ENCODE measurements at places on chromosomes 2 and 18. TPM values are rescaled to one million over a fixed set of nuclear protein-coding genes. Genes with fewer than 3 reads are reported as not detected.

Gene NRP2
- 419 TPM for total RNA-seq

Gene OTOS
- total RNA-seq, result not detected

Gene SMYD1
- not detected for total RNA-seq

Gene GMCL1
- total RNA-seq, result 8.7 TPM

Gene SCYGR8
- not detected for total RNA-seq

Gene CDH19
- total RNA-seq, result 67.1 TPM

Gene ZNF396
- 1.5 TPM for total RNA-seq

Gene COLEC11
- under 0.01 TPM for total RNA-seq
